ENCODE measurements at places on chromosomes 2 and 18.

DNA sequence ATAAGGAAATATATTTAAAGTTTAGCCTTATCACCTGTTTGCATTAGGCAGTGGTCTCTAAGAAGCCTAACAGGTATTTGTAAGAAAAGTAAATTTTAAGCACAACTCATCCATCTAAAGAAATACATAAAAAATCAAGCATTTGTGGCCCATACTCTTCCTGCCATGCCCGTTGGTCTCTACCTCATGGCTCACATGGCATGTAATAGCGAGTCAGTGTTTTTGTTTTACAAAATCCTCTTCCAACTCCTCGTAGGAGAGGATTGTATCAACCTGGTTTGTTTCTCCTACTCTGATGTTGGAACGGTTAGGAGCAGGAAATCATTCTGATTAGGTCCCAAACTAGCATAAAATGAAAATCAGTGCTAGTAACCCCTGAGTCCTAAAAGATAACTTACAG is 91.8 kb downstream of the FMNL2 start:
- DNase-seq: no peak
- no peaks in the 10 kb centered on the region for H3K4me1 ChIP-seq
- H3K4me3 ChIP-seq: no peak overlapping the region
- H3K36me3 ChIP-seq: no peaks in the 10 kb centered on the region

GRCh38 chr18:27966881-27967280 is 210.0 kb downstream of the CDH2 start:
- H3K4me1 ChIP-seq: no peaks in the 10 kb centered on the region
- no peak overlapping the region for H3K27ac ChIP-seq
- no peaks in the 10 kb centered on the region for H3K27me3 ChIP-seq
- DNase-seq: no peak

- no peaks in the 10 kb centered on the region for H3K36me3 ChIP-seq
- H3K27ac ChIP-seq: no peak overlapping the region
- peaks cover 4% of the 10 kb centered on the region for H3K27me3 ChIP-seq
- no peak overlapping the region for H3K4me3 ChIP-seq
These were observed 81.6 kb downstream of the AOX1 start for GRCh38 chr2:200667413-200667812.

- no peak overlapping the region for H3K4me3 ChIP-seq
- no peaks in the 10 kb centered on the region for H3K36me3 ChIP-seq
- no peaks in the 10 kb centered on the region for H3K27me3 ChIP-seq
- no peak overlapping the region for H3K27ac ChIP-seq
- no peaks in the 10 kb centered on the region for H3K4me1 ChIP-seq
These were observed 25.6 kb downstream of the GCA start for GRCh38 chr2:162369551-162369950.

DNA sequence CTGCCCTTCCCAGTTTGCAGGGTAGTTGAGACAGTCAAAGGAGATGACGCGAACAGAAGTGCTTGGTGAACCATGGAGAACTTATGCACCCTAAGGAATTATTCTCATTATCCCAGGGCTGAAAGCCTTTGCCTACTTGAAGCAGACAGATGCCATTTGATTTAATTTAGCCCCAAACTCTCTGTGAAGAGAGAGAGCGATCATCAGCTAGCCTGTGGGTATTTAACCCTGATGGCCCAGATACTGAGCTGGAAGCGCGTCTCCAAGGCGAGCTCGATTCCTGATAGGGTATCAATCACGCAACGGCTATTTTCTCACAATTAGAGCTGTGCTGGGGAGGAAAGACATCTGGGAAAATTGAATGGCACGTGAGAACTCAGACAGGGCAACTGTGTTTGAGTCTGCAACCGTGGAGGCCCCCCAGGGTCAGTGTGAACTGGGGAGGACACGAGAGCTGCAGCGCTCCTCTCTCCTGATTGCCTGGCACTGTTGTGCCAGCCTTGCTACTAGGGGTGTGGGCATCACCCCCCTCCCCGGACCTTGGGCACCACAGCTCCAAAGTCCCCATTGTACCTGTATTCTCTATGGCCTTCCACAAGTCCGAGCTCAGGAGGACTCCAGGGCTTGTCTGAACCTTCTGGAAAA is 73.2 kb downstream of the CAPN13 start:
- no peaks in the 10 kb centered on the region for H3K27me3 ChIP-seq
- no peak for DNase-seq
- H3K4me3 ChIP-seq: no peak overlapping the region
- no peaks in the 10 kb centered on the region for H3K36me3 ChIP-seq
- no peak overlapping the region for H3K27ac ChIP-seq

DNA sequence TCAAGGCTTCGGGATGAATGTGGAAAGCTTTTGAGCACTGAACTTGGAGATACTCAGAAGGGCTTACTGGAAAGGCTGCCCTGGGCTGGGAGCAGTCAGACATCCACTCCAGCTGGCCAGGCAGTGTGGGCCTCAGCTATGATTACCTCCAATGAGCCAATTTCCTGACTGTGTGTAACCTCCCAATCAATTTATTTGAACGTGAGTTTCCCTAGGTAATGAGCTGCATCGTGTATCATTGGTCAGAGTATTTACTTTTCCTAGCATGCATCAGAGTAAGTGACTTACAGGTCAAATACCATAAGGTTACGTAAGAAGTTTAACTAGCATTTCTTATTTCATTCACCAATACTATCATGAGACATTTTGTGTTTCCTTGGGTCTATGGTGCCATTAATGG is 11.0 kb upstream of the CTAGE1 start:
- no peaks in the 10 kb centered on the region for H3K36me3 ChIP-seq
- no peaks in the 10 kb centered on the region for H3K4me1 ChIP-seq
- no peak overlapping the region for H3K27ac ChIP-seq
- DNase-seq: no peak

DNA sequence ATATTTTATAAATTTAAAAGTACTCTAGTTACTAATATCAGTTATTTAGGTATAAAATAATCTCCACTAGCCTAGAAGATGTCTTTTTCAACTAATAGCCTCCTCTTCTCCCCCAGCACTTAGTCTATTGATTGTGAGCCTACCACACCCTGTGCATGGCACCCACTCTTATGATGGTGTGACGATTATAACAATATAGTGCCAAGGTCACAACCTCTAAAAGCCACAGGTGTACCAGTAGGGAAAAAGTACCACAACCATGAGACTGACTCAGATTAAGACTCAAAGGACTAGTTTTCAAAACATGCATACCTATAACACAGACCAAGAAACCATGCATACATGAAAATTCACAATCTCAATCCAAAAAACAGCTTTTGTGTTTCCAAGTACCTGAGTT is 27.6 kb downstream of the THADA start:
- peaks cover 60% of the 10 kb centered on the region for H3K4me1 ChIP-seq
- H3K27me3 ChIP-seq: no peaks in the 10 kb centered on the region
- H3K4me3 ChIP-seq: peak overlapping the region; percentile 27
- H3K36me3 ChIP-seq: peaks cover 60% of the 10 kb centered on the region
- DNase-seq: no peak

DNA sequence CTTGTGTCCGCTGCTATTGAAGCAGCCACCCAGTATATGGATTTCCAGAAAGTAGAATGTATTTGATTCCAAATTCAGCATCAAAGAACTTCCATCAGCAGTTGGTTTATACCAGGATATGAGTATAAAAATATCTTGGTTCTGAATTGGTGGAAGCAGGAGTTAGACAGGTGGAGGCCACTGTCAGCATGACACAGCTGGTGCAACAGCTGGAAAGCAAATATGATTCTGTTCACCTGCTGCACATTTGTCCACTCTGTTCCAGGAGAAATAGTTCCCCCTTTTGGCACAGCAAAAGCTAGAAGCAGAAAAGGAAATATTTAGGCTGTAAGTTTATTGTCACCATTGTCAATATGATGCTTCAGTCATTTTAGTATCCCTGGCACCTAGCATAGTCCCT is 41.2 kb downstream of the KIAA2012 start:
- DNase-seq: no peak
- no peaks in the 10 kb centered on the region for H3K4me1 ChIP-seq
- H3K27ac ChIP-seq: no peak overlapping the region
- peaks cover 13% of the 10 kb centered on the region for H3K27me3 ChIP-seq

All from T-helper 2 cell treated with Interferon-gamma antibody and Interleukin-4, amounts not matched to agents 5 μg/mL and 100 μg/mL, for 36 hours (primary cell).